Stimulated activated CD8-positive, alpha-beta memory T cell treated with anti-CD3 and anti-CD28 coated beads, Interleukin-2, amount 100 ng/mL, for 48 hours (primary cell): ENCODE measurements at places on chromosomes 2 and 18.

- no peak for DNase-seq
These were observed 51.5 kb upstream of the DCC start for GRCh38 chr18:52288403-52289004.

GRCh38 chr2:236010920-236011685 lies 157.1 kb downstream of the GBX2 start:
- DNase-seq: no peak

GRCh38 chr2:96105994-96106715 lies 10.2 kb downstream of the ADRA2B start:
- no peak for DNase-seq

DNA sequence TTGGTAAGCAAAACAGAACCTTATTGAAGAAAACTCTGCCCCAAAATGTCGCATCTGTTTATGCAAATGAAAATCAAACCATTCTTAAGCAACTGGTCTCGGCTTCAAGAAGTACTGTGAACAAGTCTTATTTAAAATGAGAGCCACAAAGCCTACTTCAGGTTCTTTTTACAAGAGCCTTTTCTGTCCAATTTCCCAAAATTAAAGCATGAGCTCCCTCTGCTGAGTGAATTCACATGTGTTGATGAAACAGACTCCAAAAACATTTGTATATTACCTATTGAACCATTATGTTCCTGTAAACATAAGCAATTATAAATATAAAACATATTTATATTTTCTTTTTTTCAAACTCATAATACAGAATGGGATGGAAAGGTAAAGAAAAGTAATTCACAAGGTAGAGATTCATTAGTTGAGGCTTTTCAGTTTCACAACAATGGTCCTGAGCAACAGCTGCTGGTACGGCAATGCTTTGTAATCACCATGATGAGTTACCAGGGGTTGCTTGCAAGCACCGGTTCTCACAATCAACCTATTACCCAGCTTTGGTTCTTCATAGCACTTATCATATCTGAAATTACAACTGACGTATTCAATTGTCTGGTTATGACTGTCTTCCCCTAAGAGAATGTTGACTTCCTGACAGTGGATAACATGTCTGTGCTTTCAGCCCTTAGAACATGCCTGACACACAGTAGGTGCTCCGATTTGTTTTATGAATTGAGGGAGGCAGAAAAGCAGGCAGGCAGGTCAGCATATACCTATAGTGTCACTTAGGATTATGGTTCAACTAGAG lies 108.4 kb upstream of the BZW1 start:
- no peak for DNase-seq

DNA sequence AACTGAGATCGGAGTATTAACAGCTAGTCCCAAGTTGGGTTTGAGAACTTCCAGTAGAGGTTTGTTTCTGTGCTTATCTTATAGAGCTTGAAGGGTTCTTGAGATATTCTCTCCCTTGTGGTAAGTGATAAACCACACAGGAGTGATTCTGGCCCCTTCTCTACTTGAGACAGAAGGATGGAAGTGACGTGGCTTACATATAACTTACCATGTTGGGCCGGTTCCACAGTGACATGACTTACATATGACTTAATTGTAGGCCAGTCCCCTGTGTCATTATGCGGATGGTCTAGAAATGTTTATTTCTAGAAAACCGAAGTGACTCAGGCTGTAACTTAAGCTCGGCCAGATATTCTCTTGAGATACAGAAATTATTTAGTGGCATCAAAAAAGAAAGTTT lies 62.7 kb downstream of the TRAPPC12 start:
- DNase-seq: no peak

DNA sequence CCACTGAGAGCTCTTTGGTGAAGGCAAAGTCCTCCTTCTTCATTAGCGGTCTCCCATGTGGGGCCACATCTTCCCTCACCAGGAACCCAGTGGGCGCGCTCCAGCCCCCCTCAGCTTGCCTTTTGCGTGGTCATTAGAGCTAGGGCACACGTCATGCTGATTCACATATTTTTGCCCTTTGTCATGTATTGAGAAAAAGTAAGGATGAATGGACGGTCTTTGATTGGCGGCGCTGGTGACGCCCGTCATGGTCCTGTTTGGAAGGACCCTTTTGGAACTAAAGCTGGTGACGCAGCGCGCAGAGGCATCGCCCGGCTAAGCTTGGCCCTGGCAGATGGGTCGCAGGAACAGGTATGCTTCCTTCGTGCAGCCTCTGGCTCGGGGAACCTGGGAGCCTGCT lies 3.1 kb downstream of the SLC14A1 start:
- no peak for DNase-seq

DNA sequence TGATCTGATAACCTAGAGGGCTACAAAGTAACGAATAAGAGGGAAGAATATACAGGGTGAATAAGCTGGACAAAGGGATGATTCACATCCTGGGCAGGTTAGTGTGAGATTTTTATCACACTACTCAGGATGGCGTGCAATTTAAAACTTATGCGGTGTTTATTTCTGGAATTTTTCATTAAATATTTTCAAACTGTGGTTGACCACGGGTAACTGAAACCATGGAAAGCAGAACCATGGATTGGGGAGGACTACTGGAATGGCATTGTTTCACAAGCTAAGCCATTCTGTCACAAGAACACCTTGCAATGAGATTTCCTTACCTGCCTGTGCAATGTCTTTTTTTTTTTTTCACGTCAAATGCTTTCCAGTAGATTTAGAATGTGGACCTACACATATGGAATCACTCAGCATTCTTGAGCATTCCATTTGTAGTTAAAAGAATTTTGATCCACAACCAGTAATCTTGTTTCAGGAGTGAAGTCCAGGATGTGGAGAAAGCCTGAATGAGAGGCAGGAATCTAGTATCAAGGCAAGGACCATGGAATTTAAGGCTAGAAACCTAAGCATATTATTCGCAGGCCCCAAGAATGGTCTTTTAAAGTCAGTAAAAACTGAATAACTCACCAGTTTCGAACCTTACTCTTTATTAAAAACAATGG lies 8.0 kb upstream of the CDK15 start:
- no peak for DNase-seq

GRCh38 chr2:78061301-78061700 lies 539.1 kb upstream of the LRRTM4 start:
- no peak for DNase-seq

DNA sequence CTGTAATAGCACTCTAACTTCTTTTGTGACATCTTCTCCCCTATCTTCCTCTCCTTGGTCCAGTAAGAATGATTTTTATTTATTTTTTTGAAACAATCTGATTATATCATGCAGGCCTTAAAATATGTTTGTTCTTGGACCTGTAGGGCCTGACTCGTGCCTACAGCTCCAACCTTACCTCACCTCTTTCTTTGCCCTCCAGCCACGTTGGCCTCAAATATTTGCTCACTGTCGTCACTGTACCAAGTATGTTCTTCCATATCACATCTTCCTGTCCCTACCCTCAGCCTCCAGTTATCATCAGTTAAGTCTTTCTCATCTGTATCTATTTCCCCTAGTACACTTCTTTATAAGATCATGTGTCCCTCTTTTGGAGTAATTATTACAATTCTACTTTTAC lies 125.5 kb downstream of the CDH7 start:
- DNase-seq: no peak
